ENCODE measurements at places on chromosomes 1 and 21.

DNA sequence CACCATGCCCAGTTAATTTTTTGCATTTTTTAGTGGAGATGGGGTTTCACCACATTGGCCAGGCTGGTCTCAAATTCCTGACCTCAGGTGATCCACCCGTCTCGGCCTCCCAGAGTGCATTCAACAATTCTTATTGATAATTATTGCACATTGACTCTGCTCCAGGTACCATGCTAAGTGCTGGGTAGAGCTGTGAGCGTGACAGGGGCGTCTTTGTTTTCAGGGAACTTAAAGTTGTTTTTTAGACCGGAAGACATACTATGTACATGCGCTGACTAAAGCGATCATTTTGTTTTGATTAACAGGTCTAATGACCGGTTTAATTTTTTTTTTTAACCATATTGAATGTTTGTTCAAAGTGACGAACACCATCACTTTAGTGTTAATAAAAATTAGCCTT is 4.0 kb downstream of the CD247 start:
- peaks cover 84% of the 10 kb centered on the region for H3K36me3 ChIP-seq
- DNase-seq = no peak
- H3K27me3 ChIP-seq = no peaks in the 10 kb centered on the region
- H3K4me1 ChIP-seq = peaks cover 65% of the 10 kb centered on the region

DNA sequence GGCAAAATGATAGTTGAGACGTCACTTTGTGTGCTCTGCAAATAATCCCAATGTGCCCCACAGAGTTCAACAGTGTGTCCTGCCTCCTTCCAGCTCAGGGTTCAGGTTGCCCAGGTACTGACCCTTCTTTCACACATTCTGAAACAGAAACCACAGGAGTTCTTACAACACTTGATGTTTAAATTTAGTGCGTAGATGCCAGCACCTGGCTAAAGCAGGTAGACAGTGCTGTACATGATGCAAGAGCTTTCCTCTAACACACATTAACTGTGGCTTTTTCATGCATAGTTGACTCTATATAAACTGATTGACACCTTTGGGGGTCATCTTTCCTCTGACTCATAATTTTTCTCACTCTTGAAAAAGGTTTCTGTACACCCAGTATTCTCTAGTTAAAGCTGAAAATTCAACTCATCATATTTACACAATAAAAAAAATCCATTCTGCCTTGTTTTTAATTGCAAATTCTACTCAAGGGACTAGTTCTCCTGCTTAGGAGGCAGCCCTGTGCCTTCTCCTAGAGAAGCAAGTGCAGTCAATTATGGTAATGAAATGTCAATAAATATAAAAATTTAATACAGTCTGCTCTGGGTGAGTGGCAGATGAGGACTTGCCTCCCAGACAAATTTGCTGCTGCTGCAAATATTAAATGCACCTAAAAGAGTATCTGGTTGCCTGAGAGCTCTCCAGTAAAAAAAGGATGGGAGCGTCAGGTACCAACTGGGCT is 91.4 kb downstream of the NR5A2 start:
- peaks cover 13% of the 10 kb centered on the region for H3K27me3 ChIP-seq
- H3K4me1 ChIP-seq = no peaks in the 10 kb centered on the region
- H3K4me3 ChIP-seq = no peak overlapping the region
- DNase-seq = no peak
- H3K36me3 ChIP-seq = no peaks in the 10 kb centered on the region
- no peak overlapping the region for H3K27ac ChIP-seq

DNA sequence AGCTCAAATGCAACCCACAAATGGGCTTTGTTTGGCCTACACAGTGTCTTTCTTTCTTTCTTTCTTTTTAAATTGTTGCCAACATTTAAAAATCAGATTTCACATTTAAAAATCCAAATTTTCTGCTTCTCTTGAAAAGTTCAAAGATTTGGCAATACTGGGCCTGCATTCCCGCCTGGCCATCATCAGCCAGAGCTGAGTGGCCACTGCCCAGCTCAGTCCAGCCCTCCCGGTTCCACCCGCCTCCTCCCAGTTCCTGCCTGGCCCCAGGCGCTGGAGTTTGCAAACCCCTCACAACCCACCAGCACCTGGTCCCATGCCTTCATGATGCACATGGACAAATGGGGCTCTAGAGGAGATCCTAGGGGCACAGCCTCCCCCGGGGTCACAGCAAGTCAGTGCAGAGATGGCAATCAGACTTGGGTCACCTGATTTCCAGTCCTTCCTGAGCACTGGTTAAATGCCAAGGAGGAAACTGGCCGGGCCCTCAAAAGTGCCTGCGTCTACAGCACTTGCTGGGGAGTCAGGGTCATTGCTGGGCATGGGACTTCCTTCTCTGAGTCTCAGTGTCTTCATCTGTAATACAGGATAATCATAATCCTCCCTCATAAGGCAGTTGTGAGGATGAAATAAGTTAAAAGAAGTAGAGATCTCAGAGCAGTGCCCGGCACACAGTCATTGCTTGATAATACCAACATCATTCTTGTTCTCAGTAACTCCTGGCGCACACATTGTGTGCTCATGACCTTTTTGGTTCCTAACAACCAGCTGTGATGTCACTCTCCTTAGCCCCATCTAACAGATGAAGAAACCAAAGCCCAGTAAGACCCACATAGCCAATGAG is 41.0 kb upstream of the LAPTM5 start:
- peaks cover 16% of the 10 kb centered on the region for H3K27me3 ChIP-seq
- no peaks in the 10 kb centered on the region for H3K36me3 ChIP-seq
- peaks cover 4% of the 10 kb centered on the region for H3K4me1 ChIP-seq
- H3K27ac ChIP-seq = no peak overlapping the region
- no peak overlapping the region for H3K4me3 ChIP-seq

GRCh38 chr1:84504580-84505492 is 1.4 kb upstream of the SPATA1 start:
- H3K4me1 ChIP-seq = peaks cover 51% of the 10 kb centered on the region
- H3K4me3 ChIP-seq = peak overlapping the region; percentile 95
- H3K27ac ChIP-seq = peak overlapping the region; percentile 93
- peaks cover 68% of the 10 kb centered on the region for H3K36me3 ChIP-seq

GRCh38 chr1:189675712-189676244 is 801.9 kb downstream of the BRINP3 start:
- no peak for DNase-seq
- no peak overlapping the region for H3K27ac ChIP-seq
- no peak overlapping the region for H3K4me3 ChIP-seq
- no peaks in the 10 kb centered on the region for H3K36me3 ChIP-seq
- no peaks in the 10 kb centered on the region for H3K27me3 ChIP-seq
